ENCODE measurements at places on chromosomes 3 and 15.

GRCh38 chr15:42719043-42719442 is 17.9 kb downstream of the CDAN1 start:
- DNase-seq: no peak

DNA sequence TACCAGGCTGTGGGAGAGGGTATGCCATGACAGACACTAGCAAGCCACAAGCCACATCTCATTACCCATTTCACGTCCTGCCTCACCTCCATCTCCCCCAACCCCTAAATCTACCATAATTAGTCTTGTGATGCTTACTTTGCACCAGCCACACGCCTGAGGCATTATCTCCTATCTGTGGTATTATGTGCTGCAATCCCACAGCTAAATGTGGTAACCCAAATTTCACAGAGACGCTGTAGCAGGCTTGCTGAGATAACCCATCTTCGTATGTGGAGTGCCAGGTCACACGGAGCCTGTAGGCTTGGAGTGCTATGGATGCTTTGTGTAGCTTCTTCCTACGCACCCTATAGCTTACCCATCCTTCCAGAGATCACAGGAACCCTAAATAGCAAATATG is 256.7 kb upstream of the KCNH8 start:
- no peak for DNase-seq

DNA sequence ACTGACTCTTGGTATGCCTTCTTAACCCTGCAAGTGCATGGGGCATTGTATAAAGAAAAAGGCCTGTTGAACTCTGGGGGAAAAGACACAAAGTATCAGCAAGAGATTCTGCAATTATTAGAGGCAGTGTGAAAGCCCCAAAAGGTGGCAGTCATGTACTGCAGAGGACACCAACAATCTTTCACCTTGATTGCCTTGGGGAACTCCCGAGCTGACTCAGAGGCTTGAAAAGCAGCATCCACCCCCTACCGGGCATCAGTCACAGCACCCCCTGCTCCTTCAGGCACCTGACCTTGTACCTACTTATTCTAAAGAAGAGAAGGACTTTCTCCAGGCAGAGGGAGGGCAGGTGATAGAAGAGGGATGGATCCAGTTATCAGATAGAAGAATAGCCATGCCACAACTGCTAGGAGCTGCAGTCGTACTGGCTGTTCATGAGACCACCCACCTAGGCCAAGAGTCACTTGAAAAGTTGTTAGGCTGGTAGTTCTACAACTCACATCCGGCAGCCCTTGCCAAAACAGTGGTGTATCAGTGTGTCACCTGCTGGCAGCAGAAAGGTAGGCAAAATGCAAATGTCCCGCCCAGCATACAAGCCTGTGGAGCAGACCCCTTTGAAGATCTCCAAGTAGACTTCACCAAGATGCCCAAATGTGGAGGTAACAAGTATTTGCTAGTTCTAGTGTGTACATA is 241.6 kb upstream of the CNTN6 start:
- DNase-seq: no peak

DNA sequence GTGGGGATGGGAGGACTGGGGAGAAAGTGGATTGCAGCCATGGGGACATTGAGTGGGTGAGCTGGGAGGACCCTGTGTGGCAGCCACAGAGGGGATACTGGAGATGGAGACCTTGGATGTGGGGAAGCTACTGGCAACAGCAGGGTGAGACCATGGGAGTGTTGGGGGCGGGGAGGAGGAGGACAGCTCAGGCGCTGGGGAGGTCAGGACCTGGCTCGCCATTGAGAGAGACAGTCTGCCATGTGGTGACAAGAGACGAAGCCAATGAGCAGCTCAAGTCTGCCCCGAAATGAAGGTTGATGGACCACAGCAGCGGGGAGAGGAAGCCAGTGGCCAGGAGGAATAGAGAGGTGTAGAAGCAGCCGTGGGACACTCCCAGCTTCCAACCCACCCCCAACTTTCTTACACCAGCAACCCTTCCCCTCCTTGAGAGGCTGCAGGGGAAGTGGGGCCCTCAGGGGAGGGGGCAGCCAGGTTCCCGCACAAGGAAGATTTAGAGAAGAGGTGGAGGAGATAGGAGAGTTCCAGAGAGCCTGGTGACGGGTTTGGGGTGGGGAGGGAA is 118.1 kb downstream of the ASB7 start:
- no peak for DNase-seq

- DNase-seq: no peak
Observed at GRCh38 chr15:38905632-38906031, 341.0 kb upstream of the RASGRP1 start.

DNA sequence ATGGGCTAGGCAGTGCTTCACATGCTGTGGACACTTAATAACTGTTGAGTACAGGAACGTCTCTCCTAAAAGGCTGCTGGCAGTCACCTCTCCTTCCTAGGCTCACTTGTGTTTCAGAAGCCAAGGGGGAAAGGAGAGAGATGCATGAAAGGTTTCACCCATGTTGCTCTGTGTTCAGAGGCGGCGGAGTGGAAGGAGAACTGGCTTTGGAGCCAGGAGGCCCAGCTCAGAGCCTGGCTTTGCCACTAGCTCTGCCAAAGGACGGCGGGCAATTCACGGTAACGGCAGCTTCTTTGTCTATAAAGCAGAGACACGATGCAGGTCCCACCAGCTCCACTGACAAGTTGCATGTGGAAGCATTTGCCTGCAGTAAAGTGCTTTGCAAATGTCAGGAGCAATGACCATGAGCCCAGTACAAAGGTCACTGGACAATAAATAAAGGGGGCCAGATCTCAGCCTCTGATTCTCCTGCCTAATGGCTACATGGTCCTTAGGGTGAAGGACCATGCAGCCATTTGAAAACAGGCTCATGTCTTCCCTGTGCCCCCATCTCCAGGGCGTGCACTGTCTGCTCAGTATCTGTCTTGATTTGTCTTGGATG is 171.7 kb upstream of the TLE3 start:
- DNase-seq: no peak

GRCh38 chr15:75309711-75310110 is 26.2 kb upstream of the COMMD4 start:
- no peak for DNase-seq

DNA sequence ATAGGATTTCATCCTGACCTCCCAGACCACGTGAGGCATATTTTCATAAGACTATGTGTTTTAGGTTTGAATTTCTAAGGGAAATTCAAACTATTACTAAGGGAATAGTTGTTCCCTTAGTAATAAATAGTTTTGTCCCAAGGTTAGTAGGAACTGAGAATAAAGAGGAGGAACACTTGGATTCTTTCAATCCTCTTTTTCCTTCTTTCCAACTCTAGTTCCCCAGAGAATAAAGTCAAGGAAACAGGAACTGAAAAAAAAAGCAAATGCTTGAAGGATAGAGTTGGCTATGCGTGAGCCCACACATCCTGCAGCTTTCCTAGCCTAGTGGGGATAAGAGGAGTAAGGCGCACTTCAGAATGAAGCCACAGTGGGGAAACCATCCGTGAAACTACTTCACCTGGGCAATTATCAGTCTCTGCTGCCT is 312.1 kb upstream of the TGFBR2 start:
- no peak for DNase-seq

DNA sequence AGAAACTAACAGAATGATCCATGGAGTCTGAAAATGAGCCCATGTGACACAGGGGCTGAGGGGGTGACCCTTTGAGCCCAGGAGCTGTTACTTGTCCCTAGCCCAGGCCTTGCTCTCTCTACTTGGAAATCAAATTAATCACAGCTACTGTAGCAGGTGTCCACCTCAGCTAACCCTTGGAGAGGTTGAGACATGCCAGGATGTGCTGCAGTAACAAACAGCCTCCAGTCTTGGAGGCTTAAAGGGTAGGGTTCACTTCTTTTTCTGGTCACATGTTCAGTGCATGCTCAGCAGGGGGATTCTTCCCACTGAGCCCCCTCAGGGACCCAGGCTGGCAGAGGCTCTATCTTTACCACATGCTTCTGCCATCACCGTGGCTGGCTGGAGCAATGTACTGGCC is 21.4 kb downstream of the TPRA1 start:
- DNase-seq: no peak

GRCh38 chr3:119642746-119643473 is 17.5 kb downstream of the POPDC2 start:
- DNase-seq: no peak

DNA sequence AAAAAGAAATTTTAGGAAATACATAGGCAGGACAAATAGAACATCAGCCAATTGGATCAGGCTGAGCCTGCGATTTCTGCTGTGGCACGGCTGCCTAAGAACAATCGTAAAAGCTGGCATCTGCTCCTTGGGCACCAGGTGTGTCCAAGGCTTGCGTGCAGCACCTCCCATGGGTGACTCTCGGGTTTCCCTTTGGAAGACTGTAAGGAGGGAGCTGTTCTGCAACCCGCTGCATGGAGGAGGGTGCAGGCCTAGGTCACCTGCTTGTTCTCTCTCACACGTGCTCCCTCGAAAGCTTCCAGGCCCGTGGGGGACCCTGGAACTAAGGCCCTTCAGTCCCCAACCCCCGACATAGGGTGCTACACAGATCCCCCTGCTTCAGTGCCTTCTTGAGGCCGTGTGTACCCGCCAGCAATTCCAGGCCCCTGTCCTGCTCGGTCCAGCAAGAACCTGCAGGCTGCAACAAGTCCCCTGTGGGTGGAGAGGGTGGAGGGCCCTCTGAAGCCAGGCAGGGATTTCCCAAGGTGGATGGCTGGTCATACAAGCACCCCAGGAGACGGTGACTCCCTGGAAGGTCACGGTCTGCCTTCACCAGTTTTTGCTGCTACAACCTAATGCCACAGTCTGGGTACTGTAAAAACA is 3.4 kb downstream of the GP9 start:
- no peak for DNase-seq

- DNase-seq: no peak
Observed at GRCh38 chr3:122890077-122890719, 95.3 kb downstream of the SLC49A4 start.

- no peak for DNase-seq
Observed at GRCh38 chr3:20417388-20418108, 231.5 kb upstream of the SGO1 start.

- DNase-seq: no peak
Observed at GRCh38 chr15:31325595-31326155, 960 bp upstream of the KLF13 start.

GRCh38 chr3:13009132-13009945 is 63.9 kb downstream of the IQSEC1 start:
- no peak for DNase-seq

- no peak for DNase-seq
Observed at GRCh38 chr3:132196113-132196512, 121.1 kb upstream of the ACP3 start.

- DNase-seq: no peak
Observed at GRCh38 chr3:127448161-127448561, 142.4 kb downstream of the TPRA1 start.

- no peak for DNase-seq
Observed at GRCh38 chr3:158625881-158626280, 18.4 kb upstream of the GFM1 start.

- DNase-seq: no peak
Observed at GRCh38 chr3:32591186-32591585, 20.5 kb upstream of the DYNC1LI1 start.

DNA sequence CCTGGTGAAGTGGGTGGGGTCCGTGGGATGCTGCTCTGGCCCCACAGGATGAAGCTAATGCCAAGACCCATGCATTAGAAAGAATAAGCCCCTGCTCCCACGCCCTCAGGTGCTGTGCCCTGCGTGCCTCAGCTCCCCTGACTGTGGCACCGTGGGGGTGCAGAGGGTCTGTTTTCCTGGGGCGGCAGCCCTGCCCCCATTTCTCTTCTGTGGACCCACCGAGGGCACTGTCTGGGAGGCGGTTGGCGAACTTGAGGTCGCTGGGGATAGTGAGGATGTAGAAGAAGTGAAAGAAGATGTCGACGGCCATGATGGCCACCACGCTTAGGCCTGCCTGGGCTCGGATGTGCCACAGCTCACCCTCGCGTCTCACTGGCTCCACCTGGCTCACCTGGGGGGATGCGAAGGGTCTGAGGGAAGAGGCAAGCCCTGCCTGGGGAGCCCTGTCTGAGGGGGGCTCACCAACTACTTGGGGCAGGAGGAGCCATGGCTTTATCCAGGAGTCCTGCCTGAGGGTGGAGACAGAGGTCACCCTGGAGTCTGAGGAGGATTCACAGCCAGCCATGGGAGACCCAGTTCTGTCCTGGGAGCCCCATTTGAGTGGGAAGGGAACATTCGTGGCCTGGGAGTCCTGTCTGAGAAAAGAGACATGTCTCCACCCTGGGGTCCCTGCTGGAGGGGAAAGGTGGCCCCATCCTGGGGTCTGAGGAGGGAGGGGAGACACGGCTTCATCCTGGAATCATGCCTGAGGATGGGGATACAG is 5.1 kb downstream of the HHATL start:
- no peak for DNase-seq

- no peak for DNase-seq
Observed at GRCh38 chr15:63554337-63554927, 42.8 kb upstream of the FBXL22 start.

GRCh38 chr3:194089357-194090177 is 46.4 kb upstream of the HES1 start:
- DNase-seq: no peak

DNA sequence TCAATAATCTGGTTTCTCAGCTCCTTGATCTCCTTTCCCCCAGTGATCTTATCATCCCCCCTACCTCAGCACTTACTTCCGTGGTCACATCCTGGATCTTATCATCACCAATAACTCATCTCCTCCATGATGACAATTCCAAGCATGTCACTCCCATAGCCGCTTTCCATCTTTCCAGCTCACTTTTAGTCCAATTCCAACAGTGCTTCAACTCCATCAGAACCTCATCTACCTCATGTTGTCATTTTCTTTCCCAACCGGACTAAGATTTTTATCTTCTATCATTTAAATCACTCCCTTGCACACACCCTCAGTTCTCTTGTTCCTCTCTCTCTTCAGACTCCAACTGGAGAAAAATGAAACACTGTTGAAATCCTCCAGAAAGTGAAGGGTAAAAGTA is 75.9 kb upstream of the UBE2E2 start:
- DNase-seq: no peak

GRCh38 chr3:877001-877400 is 215.8 kb upstream of the CNTN6 start:
- DNase-seq: no peak

- no peak for DNase-seq
Observed at GRCh38 chr15:63528138-63528659, 23.8 kb downstream of the USP3 start.

GRCh38 chr3:58041826-58042324 is 33.7 kb downstream of the FLNB start:
- DNase-seq: no peak

DNA sequence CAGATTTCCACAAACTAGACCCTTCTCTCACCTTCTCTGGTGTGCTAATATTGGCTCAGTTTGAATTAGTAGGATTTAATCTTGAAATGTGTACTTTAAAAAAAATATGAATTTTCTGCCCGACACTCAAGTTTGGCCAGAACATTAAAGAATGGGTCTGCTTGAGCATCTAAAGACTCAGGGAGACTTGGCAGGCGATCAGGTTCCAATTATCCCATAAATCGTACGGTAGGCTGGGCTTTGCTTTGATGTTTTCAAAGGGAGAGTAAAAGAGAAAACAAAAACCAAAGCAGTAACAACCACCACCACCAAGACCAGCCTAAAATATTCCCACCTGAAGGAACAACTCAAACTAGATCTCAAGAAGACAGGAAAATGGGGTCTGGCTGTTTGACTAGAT is 230.8 kb downstream of the EBLN2 start:
- no peak for DNase-seq

Measured in SHP77 treated with DMSO at 0.1 percent for 48 hours (cell line).